ENCODE measurements at places on chromosomes 7 and 10. TPM values are rescaled to one million over a fixed set of nuclear protein-coding genes. Genes with fewer than 3 reads are reported as not detected.
A peak's percentile ranks its signal among the peaks of the same experiment; 100 is the strongest.

LRIT1 gene
- total RNA-seq: not detected

METTL27 gene
- total RNA-seq: 10.7 TPM

GRCh38 chr7:155373359-155374273 lies 75.9 kb downstream of the INSIG1 start:
- DNase-seq: peak; percentile 26

DNA sequence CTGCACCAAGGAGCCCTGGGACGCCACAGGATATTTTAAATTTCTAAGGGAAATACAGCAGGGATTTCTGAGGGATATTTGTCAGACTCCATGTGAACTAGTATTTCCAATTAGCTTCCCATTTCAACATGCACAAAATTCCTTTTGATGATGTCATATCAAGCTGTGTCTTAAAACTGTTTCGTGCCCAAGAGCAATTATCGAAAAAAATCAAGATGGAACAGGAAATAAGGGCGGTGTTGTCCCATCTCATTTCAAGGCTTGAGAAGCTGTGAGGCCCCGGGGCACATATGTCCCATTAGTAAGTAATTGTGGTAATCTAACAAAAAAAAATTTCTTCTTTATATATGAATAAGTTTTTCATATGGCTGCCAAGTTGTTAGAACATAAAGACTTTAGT lies 47.4 kb downstream of the PPP1R17 start:
- peak; percentile 15 for DNase-seq

DNA sequence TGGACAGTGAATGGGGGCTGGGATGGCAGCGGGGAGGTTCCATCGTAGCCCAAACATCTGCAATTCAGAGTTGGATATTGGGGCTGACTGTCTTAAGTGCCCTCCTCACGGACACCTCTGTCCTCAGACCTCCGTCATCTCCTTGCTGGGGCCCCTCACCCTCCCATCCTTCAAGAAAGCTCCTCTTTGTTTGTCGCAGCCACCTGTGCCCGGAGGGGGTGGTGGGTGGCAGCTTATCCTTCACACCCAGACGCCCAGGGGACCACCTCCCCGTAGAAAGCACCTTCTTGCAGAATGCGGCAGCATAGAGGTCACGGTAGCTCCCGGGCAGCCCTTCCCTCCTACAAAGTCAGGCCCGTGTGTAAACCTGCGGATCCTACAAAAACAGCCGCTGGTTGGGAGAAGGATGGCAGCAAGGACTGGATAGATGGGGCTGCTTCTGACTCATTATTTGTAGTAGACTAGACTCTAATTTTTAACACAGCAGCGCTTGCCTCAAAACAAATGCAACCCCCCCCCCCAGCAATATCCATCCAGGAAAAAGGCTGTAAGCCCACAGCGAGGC lies 1.3 kb upstream of the PTPRN2 start:
- DNase-seq: no peak

DNA sequence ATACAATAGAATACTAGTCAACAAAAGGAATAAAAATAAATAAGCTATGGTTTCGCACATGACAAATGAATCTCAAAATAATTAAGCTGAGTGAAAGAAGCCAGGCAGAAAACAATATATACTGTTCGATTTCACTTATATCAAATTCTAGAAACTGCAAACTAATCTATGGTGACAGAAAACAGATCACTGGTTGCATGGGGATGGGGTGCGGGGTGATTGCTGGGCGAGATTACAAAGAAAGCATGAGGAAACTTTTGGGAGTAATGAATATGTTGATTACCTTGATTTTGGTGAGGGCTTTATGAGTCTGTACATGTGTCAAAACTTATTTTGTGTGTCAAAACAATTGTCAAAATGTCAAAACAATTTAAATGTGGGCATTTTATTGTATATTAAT lies 135.6 kb downstream of the GPR85 start:
- DNase-seq: no peak

DNA sequence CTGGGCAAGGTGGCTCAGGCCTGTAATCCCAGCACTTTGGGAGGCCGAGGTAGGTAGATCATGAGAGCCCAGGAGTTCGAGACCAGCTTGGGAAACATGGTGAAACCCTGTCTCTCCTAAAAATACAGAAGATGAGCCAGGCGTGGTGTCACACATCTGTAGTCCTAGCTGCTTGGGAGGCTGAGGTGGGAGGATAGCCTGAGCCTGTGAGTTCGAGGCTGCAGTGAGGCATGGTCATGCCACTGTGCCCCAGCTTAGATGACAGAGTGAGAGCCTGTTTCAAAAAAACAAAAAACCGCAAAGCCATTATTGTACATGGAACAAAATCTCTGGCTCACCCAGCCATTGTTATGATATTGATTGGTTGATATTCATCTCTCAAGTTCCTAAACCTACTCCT lies 53.7 kb downstream of the KMT2E start:
- no peak for DNase-seq

- peak; percentile 9 for DNase-seq
Observed at GRCh38 chr7:15495170-15495569, 66.6 kb downstream of the AGMO start.

Data from fibroblast of the aortic adventitia (primary cell).